NCI-H2081 treated with DMSO at 0.1 percent for 48 hours (cell line): ENCODE measurements at places on chromosomes 5 and 9.

DNA sequence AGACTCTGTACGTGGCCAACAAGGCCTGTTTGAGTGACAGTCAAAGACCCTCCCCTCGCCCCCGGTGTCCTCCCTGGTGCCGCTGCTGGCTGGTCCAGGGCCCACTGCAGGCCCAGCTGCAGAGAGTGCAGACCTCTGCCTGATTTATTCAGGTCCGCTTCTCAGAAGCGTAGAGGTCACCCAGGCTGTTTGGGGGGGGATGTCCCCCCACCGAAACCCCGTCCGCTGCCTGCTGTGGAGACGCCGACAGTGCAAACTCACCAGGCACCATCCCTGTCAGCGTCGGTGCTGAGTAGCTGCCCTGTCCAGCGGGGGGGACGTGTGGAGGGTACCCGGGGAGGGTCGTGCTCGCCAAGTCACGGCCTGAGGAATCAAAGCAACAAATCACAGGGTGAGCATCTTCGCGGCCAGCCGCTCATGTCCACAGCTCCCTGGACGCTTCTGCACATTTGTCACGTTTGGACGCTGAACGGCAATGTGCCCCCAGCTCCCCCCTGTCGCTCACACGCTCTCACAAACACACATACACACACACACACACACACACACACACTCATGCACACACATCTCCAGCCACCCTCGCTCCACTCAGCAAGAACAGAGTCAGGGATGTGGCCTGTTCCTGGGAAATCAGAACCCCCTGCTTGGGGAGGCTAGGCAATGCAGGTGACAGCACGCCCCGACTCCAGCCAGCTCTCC, 152.2 kb downstream of the PAX5 start:
- DNase-seq: no peak

DNA sequence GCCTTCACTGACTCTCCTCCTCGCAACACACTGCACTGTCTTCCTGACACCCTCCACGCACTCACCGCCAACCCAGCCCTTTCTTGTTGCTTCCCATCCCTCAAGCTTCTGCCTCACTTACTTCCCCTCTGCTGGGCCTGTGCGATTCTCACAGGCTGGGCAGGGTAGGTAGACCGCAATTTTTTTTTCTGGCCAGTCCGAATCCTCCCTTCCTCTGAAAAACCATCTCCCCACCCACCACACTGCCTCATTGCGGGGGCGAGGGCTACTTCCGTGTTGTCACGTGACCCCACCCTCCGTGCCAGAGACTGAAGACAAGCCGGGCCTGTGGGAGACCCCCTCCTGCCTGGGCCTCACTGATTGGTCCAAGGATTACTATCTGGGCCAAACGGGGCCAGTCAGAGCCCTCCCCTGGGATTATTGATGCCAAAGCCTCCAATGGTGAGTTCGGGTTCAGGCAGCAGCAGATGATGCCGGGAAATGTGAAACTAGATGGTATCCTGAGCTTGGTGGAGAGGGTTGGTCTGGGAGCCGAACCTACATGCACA, 73.1 kb downstream of the STK10 start:
- no peak for DNase-seq

DNA sequence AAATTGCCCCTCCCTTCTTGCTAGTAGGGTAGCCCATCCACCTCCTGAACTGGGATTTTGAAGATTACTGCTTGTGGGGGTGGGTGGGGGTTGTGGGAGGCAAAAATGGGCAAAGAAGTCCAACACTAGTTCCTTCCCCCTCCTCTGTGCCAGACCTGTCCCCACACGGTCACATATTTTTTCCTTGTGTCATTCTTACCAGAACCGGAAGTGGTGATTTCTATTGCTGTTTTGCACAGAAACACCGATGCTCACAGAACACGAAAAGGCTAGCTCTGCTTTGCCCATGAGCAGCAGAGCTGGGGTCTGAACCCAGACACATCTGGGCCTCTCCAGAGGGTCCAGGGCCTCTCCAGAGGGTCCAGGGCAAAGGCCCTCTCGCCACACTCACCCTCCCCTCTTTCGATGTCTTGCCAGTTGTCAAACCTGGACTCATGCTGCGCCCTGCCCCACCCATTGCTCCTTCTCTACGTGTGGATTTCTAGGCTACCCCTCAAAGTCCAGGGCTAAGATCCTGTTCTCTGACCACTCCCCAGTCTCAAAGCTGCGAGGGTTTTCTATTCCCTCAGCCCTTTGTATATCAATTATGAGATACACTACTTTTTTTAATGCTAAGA, 264.4 kb upstream of the MSX2 start:
- no peak for DNase-seq

DNA sequence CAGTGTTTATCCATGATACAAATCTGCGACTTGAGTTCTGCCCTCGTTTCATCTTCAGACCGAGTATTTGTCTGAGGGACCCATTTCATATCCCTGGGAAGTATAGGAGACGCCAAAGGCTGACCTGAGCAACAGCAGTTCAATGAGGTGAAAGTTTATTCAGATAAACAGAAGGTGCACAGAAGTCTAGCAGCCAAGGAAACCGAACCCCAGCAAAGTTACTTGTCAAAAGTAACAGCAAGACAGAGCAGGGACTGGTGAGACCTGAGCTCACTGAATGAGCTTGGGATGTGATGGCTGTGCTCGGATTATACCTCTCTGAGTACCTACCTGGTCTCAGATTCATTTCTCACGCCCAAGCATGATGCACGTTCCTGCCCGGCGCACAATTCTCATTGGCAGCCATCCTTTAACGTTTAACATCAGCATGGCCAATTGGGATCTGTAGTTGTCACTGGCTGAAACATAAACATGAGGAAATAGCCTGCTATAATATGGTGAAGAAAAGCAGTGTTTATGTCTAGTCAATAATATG, 599 bp downstream of the LYRM7 start:
- DNase-seq: no peak

GRCh38 chr9:111866976-111867375, 29.6 kb upstream of the UGCG start:
- no peak for DNase-seq

DNA sequence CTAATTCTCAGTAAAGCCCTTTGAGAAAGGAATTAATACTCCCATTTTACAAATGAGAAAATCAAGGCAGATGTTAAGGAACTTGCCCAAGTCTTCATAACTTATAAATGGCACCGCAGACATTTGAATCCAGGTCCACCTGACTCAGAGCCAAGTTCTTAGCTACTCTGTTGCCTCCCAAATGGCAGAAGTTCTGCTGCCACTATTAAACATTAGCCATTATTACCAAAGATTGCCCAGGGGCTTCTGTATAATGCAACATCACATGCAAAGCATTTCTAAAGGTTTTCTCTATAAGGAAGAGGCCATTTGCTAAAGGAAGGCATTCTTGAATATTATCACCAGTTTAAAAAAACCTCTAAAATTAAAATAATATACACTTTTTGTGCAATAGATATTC, 28.3 kb downstream of the TPD52L3 start:
- DNase-seq: no peak

GRCh38 chr5:18024542-18024941, 390.3 kb downstream of the TAF11L14 start:
- no peak for DNase-seq

- no peak for DNase-seq
Observed at GRCh38 chr9:82164159-82164558, 175.6 kb downstream of the SPATA31D1 start.

DNA sequence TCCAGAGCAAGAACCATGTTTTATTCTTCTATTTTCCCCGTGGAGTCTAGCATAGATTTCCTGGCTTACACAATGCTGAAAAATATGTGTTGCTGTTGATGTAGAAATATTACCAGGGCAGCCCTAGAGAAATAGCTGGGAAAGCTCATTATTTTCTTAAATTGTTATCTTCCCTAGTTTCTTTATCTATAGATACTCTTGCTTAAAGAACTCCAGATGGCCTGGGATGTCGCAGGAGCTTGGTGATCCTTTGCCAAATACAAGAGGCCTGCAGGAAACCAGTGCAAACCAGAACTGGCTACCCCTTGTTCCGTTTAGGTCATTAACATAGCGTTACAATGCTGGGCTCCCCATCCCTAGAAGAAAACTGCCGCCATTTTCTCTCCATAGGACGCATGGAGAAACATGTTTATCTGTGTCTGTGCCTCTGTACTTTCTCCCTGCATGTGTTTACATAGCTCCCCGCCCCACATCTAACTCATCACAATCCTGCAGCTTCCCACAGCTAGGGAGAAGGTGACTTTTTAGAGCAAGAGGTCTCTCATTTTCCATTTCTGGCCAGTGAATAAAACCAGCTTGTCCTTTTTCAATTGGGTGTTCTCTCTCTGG, 6.4 kb downstream of the PRLR start:
- no peak for DNase-seq

DNA sequence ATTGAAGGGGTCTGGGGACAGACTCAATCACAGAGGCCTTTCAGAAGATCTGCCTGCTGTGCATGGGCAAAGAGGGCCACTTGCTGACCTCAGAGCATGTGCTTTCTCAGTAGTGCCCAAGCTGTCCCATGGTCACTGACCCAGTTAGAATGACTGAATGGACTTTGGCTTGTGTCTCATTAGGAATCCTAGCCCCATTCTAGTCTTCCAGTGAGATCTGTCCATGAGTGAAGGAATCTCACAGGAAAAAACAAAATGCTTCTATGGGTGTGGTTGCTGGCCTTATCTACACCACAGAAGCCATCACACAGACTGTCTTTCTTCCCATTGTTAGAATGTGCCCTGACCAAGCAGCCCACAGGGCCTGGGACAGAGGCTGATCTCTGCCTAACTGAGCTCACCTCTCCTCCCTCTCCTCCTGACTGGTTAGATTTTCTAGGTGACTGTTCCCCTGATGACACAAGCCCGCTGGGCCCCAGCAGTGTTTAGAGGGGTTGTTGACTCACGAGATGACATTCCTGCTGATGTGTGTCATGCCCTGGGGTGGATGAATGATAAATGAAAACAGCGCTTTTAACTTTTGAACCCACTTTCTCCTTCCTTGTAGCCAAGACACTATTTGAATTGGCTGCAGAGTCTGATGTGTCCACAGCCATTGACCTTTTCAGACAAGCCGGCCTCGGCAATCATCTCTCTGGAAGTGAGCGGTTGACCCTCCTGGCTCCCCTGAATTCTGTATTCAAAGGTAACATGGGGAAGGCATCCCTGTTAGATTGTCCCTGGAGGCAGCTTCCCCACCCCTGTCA, 24.8 kb downstream of the TGFBI start:
- no peak for DNase-seq

- no peak for DNase-seq
Observed at GRCh38 chr5:53515988-53516387, 35.6 kb downstream of the FST start.

- no peak for DNase-seq
Observed at GRCh38 chr9:127203681-127204327, 60.8 kb upstream of the GARNL3 start.

DNA sequence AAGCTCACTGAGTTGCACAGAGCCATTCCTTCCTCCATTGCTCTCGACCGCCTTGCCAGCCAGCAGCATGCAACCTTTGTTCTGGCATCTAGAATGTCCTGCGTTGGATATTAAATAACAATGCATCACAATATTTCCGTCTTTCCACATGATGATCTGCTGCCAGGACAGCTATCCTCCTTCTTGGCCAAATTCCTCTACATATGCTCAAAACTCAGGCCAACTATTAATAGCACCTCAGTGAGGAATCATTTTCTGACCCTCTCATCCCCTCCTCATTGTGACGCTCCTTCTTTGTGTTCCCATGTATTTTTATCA, 128.6 kb downstream of the MYO10 start:
- no peak for DNase-seq

DNA sequence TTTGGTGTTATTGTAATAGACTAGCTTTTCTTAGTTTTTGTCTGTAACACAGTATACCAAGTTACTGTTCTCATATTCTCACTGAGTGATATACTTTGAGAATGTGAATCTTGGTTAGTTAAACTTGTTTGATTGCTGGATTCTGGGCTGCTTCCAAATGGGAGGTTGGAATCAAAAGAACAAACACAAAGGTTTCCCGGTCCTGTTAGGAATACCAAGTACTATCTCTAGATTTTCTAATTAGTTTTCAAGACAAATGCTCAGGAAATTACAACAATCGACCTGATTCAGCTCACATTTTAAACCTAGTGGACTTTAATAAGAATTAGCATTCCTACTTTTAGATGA, 244.3 kb downstream of the CSNK1G3 start:
- no peak for DNase-seq

DNA sequence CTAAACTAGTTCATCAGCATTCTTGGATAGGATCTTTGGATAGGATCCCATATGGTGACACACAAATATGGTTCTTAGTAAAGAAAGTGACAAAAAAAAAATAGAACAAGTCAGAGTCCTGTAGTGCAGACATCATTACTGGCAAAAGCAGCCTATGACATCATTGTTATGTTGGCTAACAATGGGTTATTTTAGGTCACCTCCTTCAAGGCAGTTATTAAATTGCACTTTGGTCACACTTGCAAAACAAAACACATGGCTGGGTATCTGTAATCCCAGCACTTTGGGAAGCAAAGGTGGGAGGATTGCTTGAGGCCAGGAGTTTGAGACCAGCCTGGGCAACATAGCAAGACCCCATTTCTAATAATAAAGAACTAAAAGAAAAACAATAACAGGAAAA, 185.9 kb downstream of the KIAA0825 start:
- no peak for DNase-seq

GRCh38 chr5:94941122-94941755, 322.8 kb downstream of the SLF1 start:
- no peak for DNase-seq

DNA sequence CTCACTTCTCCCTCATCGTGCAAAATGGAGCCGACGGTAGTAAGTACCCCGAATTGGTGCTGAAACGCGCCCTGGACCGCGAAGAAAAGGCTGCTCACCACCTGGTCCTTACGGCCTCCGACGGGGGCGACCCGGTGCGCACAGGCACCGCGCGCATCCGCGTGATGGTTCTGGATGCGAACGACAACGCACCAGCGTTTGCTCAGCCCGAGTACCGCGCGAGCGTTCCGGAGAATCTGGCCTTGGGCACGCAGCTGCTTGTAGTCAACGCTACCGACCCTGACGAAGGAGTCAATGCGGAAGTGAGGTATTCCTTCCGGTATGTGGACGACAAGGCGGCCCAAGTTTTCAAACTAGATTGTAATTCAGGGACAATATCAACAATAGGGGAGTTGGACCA, 979 bp downstream of the PCDHGA12 start:
- DNase-seq: no peak

- no peak for DNase-seq
Observed at GRCh38 chr5:94932259-94932658, 313.8 kb downstream of the SLF1 start.

DNA sequence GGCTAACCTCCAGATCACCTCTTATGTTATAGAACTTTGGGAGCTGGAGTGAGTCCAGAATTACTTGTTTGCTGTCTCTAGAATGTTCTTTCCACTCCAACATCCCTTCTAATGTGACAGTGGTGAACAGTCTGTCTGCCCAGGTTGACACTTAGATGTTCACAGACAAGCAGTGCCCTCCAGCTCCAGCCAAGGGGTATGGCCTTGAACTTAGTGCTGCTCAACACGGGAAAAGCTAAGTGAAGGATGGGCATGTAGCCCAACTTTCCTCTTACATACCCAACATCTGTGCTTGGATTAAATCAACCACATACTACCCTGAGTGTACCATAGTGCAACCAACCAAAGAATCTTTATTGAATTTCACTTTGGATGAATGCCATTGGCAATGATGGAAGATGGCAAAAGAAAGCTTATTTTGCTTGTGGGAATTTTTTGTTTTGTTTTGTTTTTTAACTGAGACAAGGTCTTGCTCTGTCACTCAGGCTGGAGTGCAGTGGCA, 201.2 kb downstream of the NXNL2 start:
- no peak for DNase-seq
